ENCODE measurements at places on chromosomes 2 and 18.

DNA sequence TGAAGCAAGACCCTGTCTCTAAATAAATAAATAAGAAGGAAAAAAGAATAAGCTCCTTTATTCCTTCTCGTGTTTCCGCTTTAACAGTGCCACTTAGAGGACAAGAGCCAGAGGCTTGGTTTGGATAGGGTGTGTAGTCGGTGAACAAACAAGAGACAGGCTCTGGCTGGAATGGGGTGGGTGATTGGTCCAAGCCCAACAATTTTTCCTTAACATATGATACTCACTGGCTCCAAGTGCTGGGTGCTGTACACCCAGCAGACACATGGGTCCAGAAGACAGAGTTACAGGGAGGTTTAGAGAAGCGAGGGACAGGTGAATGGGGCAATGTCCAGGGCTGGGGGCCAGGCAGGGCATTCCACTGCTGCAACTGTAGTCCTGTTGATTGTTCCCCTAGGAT is 77.8 kb downstream of the NCAPH start:
- peaks cover 37% of the 10 kb centered on the region for H3K4me1 ChIP-seq
- no peak for DNase-seq
- peak overlapping the region; percentile 84 for H3K27ac ChIP-seq
- peak overlapping the region; percentile 43 for H3K4me3 ChIP-seq

DNA sequence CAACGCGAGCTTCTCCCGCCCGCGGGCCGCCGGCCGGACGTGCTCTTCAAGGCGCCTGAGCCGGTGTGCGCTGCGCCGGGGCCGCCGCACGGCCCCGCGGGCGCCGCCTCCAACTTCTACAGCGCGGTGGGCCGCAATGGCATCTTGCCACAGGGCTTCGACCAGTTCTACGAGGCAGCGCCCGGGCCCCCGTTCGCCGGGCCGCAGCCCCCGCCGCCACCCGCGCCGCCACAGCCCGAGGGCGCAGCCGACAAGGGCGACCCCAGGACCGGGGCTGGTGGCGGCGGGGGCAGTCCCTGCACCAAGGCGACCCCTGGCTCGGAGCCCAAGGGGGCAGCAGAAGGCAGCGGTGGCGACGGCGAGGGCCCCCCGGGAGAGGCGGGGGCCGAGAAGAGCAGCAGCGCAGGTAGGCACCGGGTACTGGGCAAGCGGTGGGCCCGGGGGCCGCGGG is 676 bp downstream of the HOXD11 start:
- no peak for DNase-seq
- H3K4me1 ChIP-seq: peaks cover 8% of the 10 kb centered on the region
- no peaks in the 10 kb centered on the region for H3K36me3 ChIP-seq
- H3K27ac ChIP-seq: no peak overlapping the region

- no peak for DNase-seq
- no peak overlapping the region for H3K4me3 ChIP-seq
- H3K27me3 ChIP-seq: no peaks in the 10 kb centered on the region
- H3K4me1 ChIP-seq: no peaks in the 10 kb centered on the region
- no peaks in the 10 kb centered on the region for H3K36me3 ChIP-seq
Observed at GRCh38 chr18:75257605-75258004, 47.0 kb downstream of the TSHZ1 start.

DNA sequence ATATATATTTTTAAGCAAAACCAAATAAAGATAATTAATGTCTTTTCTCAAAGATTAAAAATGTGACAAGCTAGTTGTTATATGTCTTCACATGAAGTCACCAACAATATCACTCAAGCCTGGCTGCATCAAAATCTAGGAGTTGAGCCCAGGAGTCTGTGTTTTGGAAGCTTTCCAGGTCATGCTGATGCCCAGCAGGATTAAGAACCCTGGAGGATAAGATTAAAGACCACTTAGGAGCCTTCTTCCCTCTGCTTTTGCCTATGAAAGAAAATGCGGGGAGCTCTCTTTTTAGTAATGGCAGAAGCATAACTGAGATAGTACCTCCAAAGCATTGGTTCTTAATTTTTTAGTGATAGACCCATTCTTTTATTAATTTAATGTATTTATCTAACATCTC is 157.4 kb downstream of the ASXL3 start:
- no peak for DNase-seq
- no peaks in the 10 kb centered on the region for H3K36me3 ChIP-seq
- no peak overlapping the region for H3K4me3 ChIP-seq
- H3K27ac ChIP-seq: no peak overlapping the region
- no peaks in the 10 kb centered on the region for H3K27me3 ChIP-seq
- H3K4me1 ChIP-seq: no peaks in the 10 kb centered on the region

- DNase-seq: no peak
- H3K4me3 ChIP-seq: no peak overlapping the region
- H3K27me3 ChIP-seq: no peaks in the 10 kb centered on the region
- no peaks in the 10 kb centered on the region for H3K36me3 ChIP-seq
- peaks cover 4% of the 10 kb centered on the region for H3K4me1 ChIP-seq
Observed at GRCh38 chr2:120661551-120661950, 74.1 kb upstream of the GLI2 start.

GRCh38 chr2:49490710-49491109 is 336.4 kb upstream of the FSHR start:
- peak; percentile 12 for DNase-seq
- H3K4me3 ChIP-seq: no peak overlapping the region
- no peaks in the 10 kb centered on the region for H3K27me3 ChIP-seq
- no peaks in the 10 kb centered on the region for H3K36me3 ChIP-seq
- no peaks in the 10 kb centered on the region for H3K4me1 ChIP-seq

DNA sequence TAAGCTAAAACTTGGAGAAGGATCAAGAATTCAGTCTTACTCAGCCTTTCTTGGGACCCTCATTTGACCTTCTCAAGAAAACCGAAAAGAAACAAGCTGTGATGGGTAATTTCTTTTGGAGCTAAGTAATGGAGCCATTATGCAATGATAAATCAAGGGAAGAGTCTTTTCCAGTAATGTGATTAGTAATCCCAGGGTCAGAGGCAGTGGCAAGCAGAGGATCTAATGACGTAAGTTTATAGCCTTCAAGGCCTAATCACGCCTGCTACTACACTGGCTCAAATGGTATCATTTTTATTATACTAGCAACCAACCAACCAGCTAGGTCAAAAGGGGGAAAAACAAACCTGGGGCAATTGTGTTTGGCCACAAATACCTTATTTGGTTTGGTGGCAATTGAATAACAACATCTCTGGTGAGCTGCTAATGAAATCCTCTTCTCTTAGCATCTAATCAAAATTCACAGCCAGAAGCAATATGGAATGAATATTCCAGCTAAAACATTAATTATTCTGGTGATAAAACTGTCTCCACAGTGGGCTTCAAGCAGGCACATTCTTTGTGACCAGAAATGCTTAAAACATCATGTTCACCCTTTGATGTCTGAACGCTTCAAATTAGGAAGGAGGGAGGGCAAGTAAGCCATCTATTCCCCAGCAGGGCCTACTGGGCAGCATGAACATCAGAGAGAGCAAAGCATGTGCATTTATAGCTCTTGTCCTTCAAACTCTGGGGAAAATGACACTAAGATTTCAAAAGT is 114.9 kb upstream of the SULT1C3 start:
- H3K27me3 ChIP-seq: no peaks in the 10 kb centered on the region
- DNase-seq: no peak
- H3K27ac ChIP-seq: no peak overlapping the region
- H3K36me3 ChIP-seq: no peaks in the 10 kb centered on the region
- H3K4me3 ChIP-seq: no peak overlapping the region
- H3K4me1 ChIP-seq: no peaks in the 10 kb centered on the region
